ENCODE measurements at places on chromosomes 13 and 19.

DNA sequence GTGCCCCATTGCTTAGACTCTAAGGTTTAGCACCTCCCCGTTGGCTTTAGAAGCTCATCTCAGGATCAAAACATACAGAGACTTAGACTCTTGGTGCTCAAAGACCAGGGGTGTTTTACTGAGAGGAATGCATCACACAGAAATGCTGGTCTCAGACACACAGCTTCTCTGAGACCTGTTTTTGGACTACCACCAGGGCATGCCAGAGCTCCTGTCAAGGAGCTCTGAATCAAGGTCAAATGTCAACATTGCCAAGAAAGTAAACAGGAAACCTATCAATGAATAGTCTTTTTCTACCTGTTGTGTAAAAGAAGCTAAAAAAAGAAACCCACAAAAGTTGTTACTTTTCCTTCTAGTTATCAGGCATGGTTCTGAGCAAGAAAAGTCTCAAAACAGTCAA is 149.2 kb downstream of the COL4A1 start:
- no peaks in the 10 kb centered on the region for H3K4me1 ChIP-seq
- no peak overlapping the region for H3K4me3 ChIP-seq
- H3K27me3 ChIP-seq, result no peaks in the 10 kb centered on the region
- no peak for DNase-seq
- H3K36me3 ChIP-seq, result no peaks in the 10 kb centered on the region

- no peak overlapping the region for H3K27ac ChIP-seq
- H3K4me1 ChIP-seq, result no peaks in the 10 kb centered on the region
- H3K27me3 ChIP-seq, result no peaks in the 10 kb centered on the region
- no peak overlapping the region for H3K4me3 ChIP-seq
- DNase-seq, result no peak
Measured at GRCh38 chr13:30936971-30937370, 4.5 kb downstream of the TEX26 start.

- no peak overlapping the region for H3K27ac ChIP-seq
- peaks cover 6% of the 10 kb centered on the region for H3K4me1 ChIP-seq
- no peaks in the 10 kb centered on the region for H3K27me3 ChIP-seq
- no peaks in the 10 kb centered on the region for H3K36me3 ChIP-seq
- DNase-seq, result no peak
Measured at GRCh38 chr13:97477844-97478243, 43.9 kb downstream of the RAP2A start.

DNA sequence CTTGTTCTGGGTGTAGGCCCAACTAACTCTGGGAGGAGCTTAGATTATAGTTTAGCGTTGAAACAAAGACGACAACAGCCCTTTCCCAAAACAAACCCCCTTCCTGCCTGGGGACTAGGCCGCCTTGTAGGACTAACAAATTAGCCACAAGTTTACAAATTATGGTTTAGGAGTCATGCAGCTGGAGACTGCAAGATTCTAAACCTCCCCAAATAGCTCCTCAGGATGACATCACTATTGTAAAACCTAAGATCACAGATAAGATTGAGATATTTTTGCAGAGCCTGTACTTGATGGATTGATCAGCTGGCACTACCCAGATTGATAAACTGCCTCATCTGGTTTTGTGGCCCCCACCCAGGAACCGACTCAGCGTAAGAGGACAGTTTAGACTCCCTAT is 2.3 kb upstream of the SLC25A15 start:
- H3K27ac ChIP-seq, result peak overlapping the region; percentile 19
- H3K4me3 ChIP-seq, result no peak overlapping the region
- no peak for DNase-seq

- no peak overlapping the region for H3K27ac ChIP-seq
- peaks cover 27% of the 10 kb centered on the region for H3K4me1 ChIP-seq
- no peak overlapping the region for H3K4me3 ChIP-seq
- DNase-seq, result no peak
- peaks cover 3% of the 10 kb centered on the region for H3K36me3 ChIP-seq
Measured at GRCh38 chr13:113488283-113488682, 2.2 kb downstream of the DCUN1D2 start.

DNA sequence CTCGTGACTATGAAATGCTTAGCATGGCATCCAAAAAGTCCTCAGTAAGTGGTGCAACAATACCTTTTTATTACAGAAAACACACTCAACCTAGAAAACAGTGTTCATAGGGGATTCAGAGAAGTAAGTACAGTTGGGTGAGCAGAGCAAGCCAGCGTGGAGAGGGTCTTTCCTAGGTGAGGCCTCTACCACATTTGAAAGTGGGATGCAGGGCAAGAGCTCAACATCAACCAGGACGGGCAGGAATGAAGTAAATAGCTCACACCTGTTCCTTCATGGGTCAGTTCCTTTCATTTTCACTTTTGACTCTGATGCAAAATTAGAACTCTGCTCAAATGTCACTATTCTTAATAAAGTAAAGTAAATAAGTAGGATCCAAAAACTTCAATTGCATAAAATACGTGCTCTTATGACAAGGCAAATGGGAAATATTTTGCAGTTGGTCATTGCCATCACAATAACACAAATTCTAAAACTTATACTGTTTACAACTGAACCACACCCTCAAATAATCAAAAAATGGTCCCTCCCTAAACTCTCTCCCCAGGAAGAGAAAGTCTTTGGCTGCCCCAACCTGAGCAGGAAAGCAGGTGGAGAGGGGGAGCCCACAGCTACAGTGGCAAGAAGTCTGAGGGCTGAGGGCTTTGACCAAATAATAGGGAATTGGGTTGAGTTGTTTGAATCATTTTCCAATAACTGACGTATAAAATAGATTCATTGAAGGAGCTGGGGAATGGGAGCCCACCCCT is 20.2 kb downstream of the CHAMP1 start:
- no peaks in the 10 kb centered on the region for H3K36me3 ChIP-seq
- H3K4me3 ChIP-seq, result no peak overlapping the region
- H3K27ac ChIP-seq, result no peak overlapping the region
- no peak for DNase-seq
- H3K4me1 ChIP-seq, result no peaks in the 10 kb centered on the region
- H3K27me3 ChIP-seq, result no peaks in the 10 kb centered on the region

DNA sequence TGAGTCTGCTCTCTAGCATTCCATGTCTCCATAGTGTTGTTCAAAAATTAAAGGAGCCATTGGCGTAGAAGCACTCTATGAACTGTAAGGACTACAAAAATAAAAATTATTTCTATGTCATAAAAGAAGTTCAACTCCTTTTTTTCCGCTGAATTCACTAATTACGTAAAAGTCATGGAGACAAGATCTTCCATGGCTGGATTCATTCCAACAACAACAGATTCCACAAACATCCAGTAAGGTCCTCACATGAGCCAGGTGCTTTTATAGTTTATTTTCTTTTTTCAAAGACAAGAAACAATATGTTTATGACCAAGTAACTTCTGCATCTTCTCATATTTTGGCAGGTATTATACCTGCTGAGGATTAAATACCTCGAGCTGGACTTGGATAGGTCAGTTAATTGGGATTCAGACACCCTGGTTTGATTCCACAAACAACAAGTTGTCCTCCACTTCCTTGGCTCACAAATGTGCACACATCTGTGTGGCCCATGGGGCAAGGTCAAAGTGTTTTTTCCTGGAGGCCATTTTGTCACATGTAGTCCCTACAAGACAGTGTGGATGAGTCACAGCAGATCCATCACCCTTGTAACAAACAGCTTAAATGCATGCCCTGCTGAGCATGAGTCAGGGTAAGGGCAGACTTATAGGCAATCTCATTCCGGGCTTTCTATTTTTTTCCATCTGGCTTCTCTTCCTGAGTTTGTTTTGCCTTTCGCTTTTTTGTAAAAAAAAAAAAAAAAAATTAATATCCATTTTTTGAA is 475.6 kb downstream of the COG6 start:
- H3K4me1 ChIP-seq, result no peaks in the 10 kb centered on the region
- H3K36me3 ChIP-seq, result no peaks in the 10 kb centered on the region
- H3K27me3 ChIP-seq, result peaks cover 1% of the 10 kb centered on the region
- H3K27ac ChIP-seq, result no peak overlapping the region

DNA sequence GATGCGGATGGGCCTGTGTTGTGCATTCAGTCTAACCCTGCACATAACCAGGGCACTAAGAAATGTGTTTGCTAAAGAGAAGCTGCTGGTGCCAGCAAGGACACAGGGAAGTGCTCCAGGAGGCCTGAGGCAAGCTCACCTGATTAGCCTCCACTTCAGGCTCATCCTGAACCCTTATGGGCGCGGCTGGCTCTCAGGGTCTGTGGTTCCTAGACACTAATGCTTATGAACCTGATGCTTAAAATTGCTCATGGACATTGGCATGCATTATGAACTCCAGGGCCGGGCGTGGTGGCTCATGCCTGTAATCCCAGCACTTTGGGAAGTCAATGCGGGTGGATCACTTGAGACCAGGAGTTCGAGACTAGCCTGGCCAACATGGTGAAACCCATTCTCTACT is 34.3 kb downstream of the SERP2 start:
- H3K27me3 ChIP-seq, result no peaks in the 10 kb centered on the region
- H3K27ac ChIP-seq, result no peak overlapping the region
- peaks cover 34% of the 10 kb centered on the region for H3K4me1 ChIP-seq
- no peak overlapping the region for H3K4me3 ChIP-seq
- no peaks in the 10 kb centered on the region for H3K36me3 ChIP-seq

DNA sequence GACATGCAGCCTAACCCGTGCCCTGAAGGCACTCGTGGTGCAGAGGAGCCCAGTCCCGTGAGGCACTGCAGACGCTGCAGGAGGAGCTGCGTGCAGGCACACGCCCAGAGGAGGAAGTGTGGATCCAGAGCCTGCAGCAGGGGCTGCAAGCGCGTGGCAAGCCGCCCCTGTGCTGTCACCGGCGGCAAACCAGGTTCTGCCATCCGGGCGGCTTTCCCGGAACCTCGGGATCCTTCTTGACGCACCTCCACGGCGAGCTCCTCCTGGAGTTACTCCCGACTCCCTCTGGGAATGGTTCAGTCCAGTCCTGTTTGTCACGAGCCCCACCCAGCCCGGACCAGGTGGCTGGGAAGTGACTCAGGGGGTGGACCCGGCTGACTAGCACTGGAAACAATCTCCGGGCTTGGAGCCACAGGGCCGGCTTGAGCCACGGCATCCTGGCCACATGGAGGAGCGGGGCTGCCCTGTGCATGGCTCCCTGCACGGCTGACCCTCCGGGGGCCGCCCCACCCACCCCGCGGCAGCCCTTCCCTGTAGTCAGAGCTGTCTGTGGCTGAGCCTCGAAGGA is 10.2 kb downstream of the DPP9 start:
- peaks cover 2% of the 10 kb centered on the region for H3K36me3 ChIP-seq
- DNase-seq, result no peak
- no peak overlapping the region for H3K4me3 ChIP-seq
- no peaks in the 10 kb centered on the region for H3K27me3 ChIP-seq
- peaks cover 18% of the 10 kb centered on the region for H3K4me1 ChIP-seq

- no peak overlapping the region for H3K4me3 ChIP-seq
- DNase-seq, result no peak
- H3K27me3 ChIP-seq, result no peaks in the 10 kb centered on the region
- no peaks in the 10 kb centered on the region for H3K4me1 ChIP-seq
Measured at GRCh38 chr19:8403098-8403819, 9.8 kb upstream of the MARCHF2 start.

DNA sequence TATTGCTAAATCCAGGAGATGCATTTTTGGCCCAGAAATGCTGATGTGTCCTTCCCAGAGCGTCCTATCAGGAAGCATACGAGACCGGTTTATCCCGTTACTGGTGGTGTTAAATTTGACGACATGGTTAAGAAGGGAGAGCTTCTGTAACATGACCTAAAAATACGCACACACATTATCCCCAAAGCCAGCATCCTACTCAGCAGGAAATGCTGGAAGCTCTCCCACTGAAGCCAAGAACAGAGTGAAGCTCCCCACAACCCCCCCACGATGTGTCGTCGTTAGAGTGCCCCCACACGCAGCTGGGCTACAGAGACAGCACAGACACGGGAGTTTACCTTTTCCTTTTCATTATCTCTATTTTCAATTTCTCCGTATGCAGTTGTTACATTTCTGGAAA is 45.1 kb upstream of the MCF2L start:
- H3K36me3 ChIP-seq, result no peaks in the 10 kb centered on the region
- no peak overlapping the region for H3K4me3 ChIP-seq
- DNase-seq, result no peak

GRCh38 chr13:110301606-110302553 is 5.1 kb downstream of the COL4A1 start:
- DNase-seq, result no peak
- no peak overlapping the region for H3K27ac ChIP-seq
- peaks cover 8% of the 10 kb centered on the region for H3K4me1 ChIP-seq
- H3K36me3 ChIP-seq, result no peaks in the 10 kb centered on the region
- no peaks in the 10 kb centered on the region for H3K27me3 ChIP-seq
- no peak overlapping the region for H3K4me3 ChIP-seq

GRCh38 chr13:30735872-30736175 is 481 bp downstream of the ALOX5AP start:
- H3K27me3 ChIP-seq, result no peaks in the 10 kb centered on the region
- H3K27ac ChIP-seq, result no peak overlapping the region
- H3K4me3 ChIP-seq, result no peak overlapping the region

GRCh38 chr19:29724746-29725145 is 9.7 kb upstream of the C19orf12 start:
- H3K36me3 ChIP-seq, result no peaks in the 10 kb centered on the region
- H3K4me1 ChIP-seq, result no peaks in the 10 kb centered on the region
- no peaks in the 10 kb centered on the region for H3K27me3 ChIP-seq
- H3K4me3 ChIP-seq, result no peak overlapping the region
- H3K27ac ChIP-seq, result no peak overlapping the region

DNA sequence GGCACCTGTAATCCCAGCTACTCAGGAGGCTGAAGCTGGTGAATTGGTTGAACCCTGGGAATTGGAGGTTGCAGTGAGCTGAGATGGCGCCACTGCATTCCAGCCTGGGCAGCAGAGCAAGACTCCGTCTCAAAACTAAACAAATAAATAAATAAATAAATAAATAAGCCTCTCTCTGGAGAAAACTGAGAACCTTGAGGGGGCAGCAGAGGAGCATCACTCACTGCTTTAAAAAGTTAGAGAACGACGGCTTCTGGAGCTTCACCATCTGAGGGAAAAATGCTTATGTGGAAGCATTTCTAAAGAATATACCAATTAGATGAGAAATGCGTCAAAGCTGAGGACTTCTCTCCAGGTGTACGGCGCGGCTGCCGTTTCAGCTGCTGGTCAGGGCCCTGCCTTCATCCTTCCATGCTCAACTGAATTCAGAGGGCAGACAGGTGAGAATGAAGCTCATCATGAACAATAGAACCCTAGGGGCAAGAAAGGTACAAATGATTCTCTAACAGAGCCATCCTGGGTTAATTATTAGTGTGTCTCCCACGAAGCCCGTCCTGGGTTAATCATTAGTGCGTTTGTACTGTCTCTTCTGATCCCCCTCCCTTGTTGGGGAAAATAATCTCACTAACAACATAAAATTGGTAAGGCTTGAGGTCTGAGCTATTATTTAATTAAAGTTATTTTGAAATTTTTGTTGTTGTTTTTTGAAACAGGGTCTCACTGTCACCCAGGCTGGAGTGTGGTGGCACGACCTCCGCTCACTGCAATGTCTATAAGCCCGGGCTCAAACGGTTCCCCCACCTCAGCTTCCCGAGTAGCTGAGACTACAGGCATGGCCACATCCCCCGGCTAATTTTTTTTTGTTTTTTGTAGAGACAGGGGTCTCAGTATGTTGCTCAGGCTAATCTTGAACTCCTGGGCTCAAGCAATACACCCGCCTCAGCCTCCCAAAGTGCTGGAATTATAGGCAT is 80.1 kb downstream of the IPO5 start:
- peak; percentile 61 for DNase-seq
- H3K27me3 ChIP-seq, result no peaks in the 10 kb centered on the region
- H3K4me3 ChIP-seq, result 0 out of 2 replicates have a peak overlapping the region, but pooled peaks have one; percentile 6
- H3K4me1 ChIP-seq, result peaks cover 9% of the 10 kb centered on the region

Measured in Caco-2 (cell line).